Stimulated activated effector memory CD8-positive, alpha-beta T cell treated with anti-CD3 and anti-CD28 coated beads, Interleukin-12 subunit alpha, Interleukin-12 subunit beta, amount 100 ng/mL, for 72 hours (primary cell): ENCODE measurements at places on chromosomes 7 and 10.

GRCh38 chr10:37885850-37886249 is 28.4 kb upstream of the ZNF248 start:
- no peak for DNase-seq

DNA sequence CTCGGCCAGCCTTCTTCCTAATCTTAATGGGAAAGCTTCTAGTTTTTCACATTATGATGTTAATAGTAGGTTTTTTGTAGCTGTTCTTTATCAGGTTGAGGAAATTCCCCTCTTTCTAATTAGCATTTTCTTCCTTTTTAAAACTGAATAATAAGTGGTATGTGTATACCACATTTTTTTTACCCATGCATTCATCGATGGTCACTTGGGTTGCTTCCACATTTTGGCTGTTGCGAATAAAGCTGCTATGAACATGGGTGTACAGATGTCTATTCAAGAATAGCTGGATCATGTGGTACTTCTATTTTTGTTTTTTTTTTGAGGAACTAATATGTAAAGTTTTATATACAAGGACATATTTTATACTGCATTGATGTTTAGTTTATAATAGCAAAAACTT is 44.3 kb downstream of the NRF1 start:
- DNase-seq, result no peak

DNA sequence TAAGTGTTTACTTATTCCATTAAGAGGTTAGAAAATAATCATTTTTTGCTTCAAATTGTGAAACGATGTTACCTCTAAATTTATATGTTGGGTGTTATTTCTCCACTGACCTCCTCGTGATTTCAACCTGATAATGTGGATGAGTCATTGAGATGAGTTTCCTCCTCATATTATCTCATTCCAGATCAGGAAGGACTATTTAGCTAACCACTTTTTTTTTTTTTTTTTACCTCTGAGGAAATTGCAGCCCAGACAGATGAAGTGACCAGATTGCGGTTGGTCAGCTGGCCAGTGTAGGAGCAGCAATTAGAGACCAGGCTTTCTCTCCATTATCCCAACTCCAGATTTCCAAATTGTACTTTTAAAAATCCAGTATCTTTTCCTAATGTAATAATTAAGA is 248.7 kb downstream of the FZD1 start:
- no peak for DNase-seq

GRCh38 chr10:121734589-121735045 is 136.4 kb upstream of the FGFR2 start:
- no peak for DNase-seq

DNA sequence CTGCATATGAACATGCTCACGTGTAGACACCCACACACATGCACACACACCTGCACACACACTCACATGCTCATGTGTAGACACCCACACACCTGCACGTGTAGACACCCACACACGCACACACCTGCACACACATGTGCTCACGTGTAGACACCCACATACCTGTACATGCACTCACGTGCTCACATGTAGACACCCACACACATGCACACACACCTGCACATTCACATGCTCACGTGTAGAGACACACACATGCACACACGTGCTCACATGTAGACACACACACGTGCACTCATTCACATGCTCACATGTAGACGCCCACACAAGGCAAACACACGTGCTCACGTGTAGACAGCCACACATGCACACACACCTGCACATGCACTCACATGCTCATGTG is 275.8 kb downstream of the PTPRN2 start:
- no peak for DNase-seq

DNA sequence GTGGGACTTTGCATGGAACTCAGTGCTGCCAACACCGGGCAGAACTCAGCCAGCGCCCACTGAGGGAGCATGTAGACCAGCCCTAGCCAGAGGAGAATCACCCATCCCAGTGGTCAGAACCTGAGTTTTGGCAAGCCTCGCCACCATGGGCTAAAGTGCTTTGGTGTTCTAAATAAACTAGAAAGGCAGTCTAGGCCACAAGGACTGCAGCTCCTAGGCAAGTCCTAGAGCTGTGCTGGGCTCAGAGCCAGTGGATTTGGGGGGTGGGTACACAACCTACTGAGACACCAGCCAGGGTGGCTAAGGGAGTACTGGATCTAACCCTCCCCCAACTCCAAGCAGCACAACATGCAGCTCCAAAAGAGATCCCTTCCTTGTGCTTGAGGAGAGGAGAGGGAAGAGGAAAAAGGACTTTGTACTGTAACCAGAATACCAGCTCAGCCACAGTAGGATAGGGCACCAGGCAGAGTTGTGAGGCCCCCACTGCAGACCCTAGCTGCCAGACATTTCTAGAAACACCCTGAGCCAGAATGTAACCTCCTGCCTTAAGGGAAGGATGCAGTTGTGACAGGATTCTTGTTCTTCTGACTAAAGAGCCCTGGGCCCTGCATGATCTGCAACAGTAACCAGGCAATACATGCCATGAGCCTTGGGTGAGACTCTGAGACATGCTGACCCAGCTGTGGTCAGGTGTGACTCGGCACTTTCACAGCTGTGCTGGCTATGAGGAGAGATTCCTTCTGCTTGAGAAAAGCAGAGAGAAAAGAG is 24.4 kb downstream of the GSDME start:
- no peak for DNase-seq

GRCh38 chr10:72318418-72319262 is 36.1 kb downstream of the DNAJB12 start:
- no peak for DNase-seq

DNA sequence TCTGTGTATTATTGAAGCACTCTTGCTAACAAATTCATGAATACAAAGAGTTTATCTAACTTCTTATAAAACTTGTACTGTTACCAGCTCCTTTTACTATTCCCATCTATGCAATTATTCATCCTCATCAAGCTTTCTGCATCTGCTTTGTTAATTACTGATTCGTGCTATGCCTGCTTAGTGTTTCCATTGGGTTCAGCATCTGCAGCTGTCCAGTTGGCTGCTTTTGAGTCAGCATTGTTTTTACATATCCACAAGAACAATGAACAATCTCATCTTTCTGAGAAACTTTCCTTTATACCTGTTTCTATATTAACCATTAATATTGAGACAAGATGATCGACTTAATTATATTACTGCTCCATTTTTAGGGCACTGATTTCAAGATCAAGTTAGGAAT is 19.6 kb upstream of the ANLN start:
- no peak for DNase-seq

DNA sequence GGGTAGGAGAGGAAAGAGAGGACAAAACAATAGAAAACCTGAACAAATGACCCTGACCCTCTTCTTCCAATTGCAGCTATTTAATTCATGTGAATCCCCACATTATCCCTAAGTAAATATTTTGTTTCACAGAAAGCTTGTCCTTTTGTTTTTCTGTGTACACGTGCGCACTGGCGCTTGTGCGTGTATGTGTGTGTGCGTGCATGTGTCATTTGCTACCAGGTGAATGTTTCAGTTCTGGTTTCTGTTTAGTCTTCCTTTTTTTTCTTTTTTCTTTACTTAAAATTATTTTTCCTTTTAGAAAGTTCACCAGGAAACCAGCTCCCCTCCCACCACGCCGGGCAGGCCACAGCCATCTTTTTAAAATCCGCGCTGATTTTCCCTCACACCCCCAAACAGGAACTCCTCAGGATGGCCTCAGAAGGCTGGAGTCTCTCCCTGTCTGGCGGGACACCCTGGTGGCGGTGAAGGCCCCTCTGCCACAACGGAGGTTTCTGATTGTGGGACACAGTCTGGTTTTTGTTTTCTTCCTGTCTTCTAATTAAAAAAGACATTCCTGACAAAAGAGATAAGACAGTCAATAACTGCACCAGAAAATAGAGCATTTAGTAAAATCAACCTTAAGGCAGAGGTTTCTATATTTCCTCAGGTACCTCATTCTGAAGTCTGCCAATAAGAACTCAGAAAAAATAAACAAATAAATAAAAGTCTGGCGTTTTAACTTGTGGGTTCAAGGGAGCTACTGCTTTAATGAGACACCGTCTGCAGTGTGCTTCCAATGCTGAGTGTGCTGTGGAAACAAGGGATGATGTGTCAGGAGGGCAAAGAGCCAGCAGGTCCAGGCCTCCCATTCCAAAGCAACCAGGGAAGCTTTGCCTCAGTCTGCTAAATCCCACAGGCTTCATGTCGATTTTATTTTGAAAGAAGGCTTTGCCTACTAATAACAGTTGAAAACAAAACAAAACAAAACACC is 17.4 kb downstream of the IRF5 start:
- no peak for DNase-seq

- no peak for DNase-seq
Observed at GRCh38 chr7:47591655-47592572, 10.0 kb upstream of the TNS3 start.

GRCh38 chr10:75737580-75737949 is 306.1 kb downstream of the LRMDA start:
- no peak for DNase-seq

DNA sequence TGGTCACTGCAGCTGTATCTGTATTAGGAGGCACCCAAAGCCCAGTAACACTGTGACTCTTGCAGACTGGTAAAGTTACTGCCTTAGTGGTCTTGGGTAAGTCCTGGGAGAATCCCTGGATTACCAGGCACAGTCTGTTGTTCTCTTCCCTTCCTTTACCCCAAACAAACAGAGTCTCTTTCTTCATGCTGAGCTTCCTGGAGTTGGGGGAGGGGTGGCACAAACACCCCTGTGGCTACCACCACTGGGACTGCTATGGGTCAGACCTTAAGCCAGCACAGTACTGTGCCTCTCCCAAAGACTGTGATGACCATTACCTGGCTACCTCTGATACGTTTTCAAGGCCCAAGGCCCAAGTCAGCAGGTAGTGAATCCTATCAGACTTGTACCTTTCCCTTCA is 59.9 kb upstream of the FAM3C start:
- DNase-seq, result no peak

DNA sequence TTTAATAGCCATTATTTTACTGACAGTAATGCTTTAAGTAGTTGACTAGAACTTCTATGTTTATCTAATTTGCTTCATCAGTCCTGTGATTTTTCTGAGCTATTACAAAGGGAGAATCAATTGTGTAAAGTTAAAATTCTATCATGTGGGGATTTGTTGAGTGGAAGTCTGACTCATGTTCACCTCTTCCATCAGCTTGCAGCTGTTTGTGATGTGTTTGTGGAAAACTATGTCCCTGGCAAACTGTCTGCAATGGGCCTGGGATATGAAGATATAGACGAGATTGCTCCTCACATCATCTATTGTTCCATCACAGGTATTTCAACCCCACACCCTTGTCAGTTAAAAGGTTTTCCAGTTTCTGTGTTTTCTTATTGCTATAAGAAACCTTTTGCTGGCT is 59.9 kb downstream of the SUGCT start:
- DNase-seq, result no peak

GRCh38 chr7:24812305-24812945 is 55.2 kb upstream of the GSDME start:
- peak; percentile 63 for DNase-seq

- DNase-seq, result no peak
Observed at GRCh38 chr10:103763374-103764202, 91.8 kb downstream of the SH3PXD2A start.

DNA sequence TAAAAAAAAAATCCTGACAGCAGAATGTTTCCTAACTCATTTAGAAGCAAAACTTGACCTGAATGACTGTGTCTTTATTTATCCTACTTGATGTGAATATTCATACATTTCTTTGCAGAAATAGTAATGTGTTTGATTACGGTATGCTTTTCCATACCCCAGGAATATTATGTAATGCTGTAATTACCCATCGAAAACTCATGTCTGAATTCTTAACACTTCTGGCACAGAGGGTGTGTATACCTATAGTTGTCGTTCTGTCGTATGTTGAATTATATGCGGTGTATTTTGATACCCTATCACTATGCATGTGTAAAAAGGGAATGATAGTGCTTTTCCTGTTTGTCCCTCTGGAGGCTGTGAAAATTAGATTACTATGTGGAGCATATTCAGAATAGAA is 26.6 kb downstream of the SDK1 start:
- DNase-seq, result no peak

- no peak for DNase-seq
Observed at GRCh38 chr10:121813211-121813815, 114.5 kb downstream of the ATE1 start.

- no peak for DNase-seq
Observed at GRCh38 chr10:119715628-119716505, 10.0 kb upstream of the INPP5F start.

DNA sequence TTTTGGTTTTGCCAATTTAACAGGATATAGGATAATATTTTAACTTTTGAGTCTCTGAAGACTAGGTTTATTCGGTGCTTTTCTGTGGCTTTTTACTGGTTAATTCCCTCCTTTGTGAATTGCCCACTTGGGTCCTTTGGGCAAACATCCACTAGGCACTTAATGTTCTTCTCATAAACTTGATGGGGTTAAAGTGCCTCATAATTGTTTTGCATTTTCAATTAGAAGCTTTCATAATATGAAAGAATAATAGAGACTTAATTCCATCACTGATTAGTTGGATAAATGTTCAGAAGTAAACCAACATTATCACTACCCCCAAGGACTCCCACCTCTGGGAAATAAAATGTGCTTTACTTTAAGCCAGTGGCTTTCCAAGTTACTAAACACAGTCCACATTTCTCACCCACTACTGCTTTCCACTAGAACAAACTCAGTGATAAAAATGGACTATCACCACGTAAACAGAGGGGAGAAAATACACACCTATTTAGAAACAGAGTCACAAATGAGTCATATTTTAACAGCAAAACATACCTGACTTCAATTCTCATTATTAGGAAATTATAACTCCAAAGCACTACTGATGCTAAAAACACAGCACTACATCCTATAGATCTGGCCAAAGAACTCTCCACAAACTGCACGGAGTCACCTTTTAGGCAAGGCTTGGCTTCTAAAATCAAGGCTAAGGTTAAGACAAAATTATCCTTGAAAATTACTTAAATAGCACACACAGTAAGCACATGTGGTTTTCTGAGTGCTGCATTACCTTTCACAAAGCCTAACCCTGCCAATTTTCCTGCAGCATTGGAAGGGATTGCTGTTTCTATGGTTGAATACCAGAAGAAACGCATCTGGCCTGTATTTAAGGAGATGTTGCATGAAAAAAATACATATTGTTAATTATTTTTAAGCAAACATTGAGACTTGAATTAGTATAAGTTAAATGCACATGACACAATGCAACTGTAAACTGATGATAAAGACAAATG is 41.2 kb downstream of the PARD3 start:
- no peak for DNase-seq
